Calu3 (cell line): ENCODE measurements at places on chromosomes 12 and 14. TPM values are rescaled to one million over a fixed set of nuclear protein-coding genes. Genes with fewer than 3 reads are reported as not detected.

DNA sequence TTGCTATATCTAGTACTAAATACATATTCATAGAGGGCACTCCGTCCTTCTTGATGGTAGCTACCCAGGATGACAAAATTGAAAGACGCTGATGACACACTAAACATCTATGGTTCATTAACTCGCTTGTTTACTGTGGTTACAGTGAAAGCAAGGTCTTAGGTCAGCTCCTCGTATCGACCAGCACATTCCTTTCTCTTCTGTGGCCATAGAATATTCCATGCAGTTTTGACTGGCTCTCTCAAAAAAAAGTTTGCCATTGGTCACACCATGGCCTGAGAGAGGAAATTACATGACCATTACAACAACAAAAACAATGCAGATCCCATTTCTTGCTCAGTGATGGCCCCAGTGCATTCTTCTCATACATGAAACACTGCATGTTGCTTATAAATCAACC lies 411.4 kb upstream of the SOX5 start:
- H3K27me3 ChIP-seq = no peaks in the 10 kb centered on the region
- H3K4me3 ChIP-seq = no peak overlapping the region
- no peak overlapping the region for H3K27ac ChIP-seq
- H3K4me1 ChIP-seq = no peaks in the 10 kb centered on the region

DNA sequence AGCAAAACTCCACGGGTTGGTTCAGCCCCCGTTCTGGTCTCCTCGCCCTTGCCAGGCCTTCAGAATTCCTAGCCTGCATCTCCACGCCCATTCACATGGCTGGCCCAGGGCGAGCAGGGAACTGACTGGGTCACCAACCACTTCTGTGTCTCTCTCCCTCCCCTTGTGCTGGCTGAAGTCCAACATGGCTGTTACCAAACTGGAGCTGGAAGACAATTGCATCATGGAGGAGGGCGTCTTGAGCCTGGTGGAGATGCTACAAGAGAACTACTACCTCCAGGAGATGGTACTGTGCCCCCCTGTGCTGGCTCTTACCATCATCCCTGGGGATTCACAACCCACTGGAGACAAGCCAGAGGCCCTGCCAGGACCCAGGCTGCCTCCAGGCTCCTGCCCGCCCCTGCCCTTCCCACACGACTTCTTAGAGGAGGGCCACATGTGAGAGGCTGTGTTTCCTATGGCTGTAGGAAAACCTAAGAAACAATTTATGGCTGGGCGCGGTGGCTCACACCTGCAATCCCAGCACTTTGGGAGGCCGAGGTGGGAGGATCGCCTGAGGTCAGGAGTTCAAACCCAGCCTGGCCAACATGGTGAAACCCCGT lies 9.9 kb downstream of the LRRC74A start:
- peak; percentile 15 for DNase-seq
- peaks cover 19% of the 10 kb centered on the region for H3K4me1 ChIP-seq
- H3K4me3 ChIP-seq = no peak overlapping the region
- no peaks in the 10 kb centered on the region for H3K27me3 ChIP-seq

ACOT4 gene
- total RNA-seq = 1.1 and 1.6 TPM in 2 replicates

GRCh38 chr12:45273717-45274271 lies 57.9 kb downstream of the ANO6 start:
- H3K4me1 ChIP-seq = peaks cover 35% of the 10 kb centered on the region
- no peaks in the 10 kb centered on the region for H3K27me3 ChIP-seq
- peak; percentile 36 for DNase-seq

DNA sequence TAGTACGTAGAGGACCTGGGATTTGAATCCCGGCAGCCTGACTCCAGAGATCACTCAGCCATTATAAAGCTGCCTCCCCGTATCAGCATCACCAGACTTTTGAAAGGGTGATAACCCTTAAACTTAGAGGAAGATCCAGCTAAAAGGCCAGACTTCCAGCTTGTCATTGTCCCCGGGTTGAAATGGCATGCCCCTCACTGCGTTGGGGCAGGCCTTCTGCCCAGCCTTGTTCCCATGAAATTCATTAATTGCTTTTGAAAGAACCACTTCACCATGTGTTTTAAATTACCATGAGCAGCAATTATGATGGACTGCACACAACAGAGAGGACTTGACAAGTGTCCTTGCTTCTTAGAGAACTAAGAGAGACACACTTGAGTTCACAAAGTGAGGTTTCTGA lies 269.6 kb upstream of the CRY1 start:
- H3K27me3 ChIP-seq = peaks cover 44% of the 10 kb centered on the region
- DNase-seq = no peak
- H3K27ac ChIP-seq = no peak overlapping the region
- no peak overlapping the region for H3K4me3 ChIP-seq
- no peaks in the 10 kb centered on the region for H3K36me3 ChIP-seq

DNA sequence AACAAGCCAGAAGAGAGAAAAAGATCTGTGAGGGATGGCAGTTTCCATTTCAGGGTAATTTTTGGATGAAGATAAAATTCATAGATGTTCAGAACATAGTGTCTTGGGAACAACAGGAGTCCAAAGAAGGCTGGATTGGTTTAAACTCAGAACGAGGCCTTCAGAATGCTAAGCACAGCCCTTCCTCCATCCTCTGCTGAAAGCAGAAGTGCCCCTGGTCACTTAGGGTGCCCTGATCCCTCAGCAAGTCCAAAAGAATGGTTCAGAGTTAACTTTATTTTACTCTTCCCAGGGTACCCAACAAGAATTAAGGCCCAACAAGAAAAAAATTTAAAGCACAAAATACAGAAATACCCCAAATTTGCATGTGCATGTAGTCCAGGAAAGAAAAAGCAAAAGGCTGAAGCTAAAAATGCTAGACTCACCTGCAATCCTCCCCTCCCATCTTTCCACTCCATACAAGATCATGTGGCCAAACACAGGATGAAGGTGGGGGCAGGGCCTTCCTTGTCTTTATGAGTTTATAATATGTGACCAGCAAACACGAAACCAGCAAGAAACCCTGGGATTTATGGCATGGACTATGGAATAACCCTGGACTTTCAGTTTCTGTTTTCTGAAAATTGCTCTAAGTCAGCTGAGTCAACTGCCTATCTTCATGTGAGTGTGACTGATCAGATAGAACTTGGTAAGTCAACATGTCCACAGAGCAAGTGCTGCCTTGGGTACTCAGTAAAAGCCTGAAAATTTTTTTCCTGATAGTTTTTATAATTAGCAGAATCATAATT lies 21.2 kb downstream of the MAX start:
- H3K27ac ChIP-seq = no peak overlapping the region
- DNase-seq = no peak
- H3K36me3 ChIP-seq = peaks cover 25% of the 10 kb centered on the region
- H3K27me3 ChIP-seq = no peaks in the 10 kb centered on the region
- no peaks in the 10 kb centered on the region for H3K4me1 ChIP-seq

SLCO1C1 gene
- 0.54 and 0.80 TPM in 2 replicates for total RNA-seq

GRCh38 chr12:91249054-91249453 lies 66.4 kb upstream of the DCN start:
- no peak overlapping the region for H3K27ac ChIP-seq
- no peaks in the 10 kb centered on the region for H3K27me3 ChIP-seq
- DNase-seq = no peak
- H3K4me3 ChIP-seq = no peak overlapping the region
- no peaks in the 10 kb centered on the region for H3K4me1 ChIP-seq

- H3K36me3 ChIP-seq = no peaks in the 10 kb centered on the region
- no peak overlapping the region for H3K27ac ChIP-seq
- H3K4me1 ChIP-seq = no peaks in the 10 kb centered on the region
- H3K4me3 ChIP-seq = no peak overlapping the region
Observed at GRCh38 chr12:27805238-27805637, 25.2 kb upstream of the MANSC4 start.

LMO3 gene
- total RNA-seq = not detected in 2 replicates
